Heart left ventricle (tissue), 16 donors: ENCODE measurements at places on chromosomes 6 and 20. TPM values are rescaled to one million over a fixed set of nuclear protein-coding genes. Genes with fewer than 3 reads are reported as not detected.

GRCh38 chr20:24584538-24585356 is 115.3 kb downstream of the SYNDIG1 start:
- DNase-seq = no peak

GRCh38 chr6:105936972-105937371 is 149.2 kb upstream of the PRDM1 start:
- no peak for DNase-seq

DNA sequence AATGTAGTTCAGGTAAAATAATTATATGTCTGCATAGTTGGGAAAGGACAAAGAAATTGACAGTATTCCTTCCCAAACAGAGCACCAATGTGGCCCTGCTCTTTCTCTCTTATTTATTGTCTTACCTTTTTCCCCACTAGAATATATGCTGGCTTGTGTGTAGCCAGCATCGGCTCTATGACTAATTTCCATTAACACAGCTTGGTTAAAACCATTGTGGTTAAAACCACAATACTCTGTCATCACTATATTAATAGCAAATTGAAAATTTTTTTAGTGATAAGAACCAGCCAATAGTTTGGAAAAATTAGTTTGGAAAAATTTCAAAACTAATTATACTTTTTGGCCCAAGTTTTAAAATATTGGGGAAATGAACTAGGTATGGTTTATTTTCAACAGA is 535.1 kb downstream of the UTRN start:
- no peak for DNase-seq

DNA sequence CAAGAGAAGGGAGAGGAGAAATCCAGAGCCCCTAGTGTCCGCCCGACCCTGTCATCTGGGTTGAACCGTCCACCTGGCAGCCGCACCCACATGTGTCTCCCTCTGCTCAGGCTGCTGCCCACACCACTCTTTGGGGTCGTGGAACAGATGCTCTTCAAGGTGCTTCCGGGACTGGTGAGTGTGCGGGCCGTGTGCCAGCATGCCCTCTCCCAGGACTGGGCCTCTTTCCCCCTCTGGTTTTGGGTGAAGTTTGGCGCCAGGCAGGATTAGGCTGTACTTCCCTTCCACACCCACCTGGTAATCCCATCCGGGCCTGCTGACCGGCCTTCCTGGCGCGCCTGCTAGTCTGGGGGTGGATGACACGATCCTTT is 7.9 kb downstream of the BPIFB3 start:
- no peak for DNase-seq

DNA sequence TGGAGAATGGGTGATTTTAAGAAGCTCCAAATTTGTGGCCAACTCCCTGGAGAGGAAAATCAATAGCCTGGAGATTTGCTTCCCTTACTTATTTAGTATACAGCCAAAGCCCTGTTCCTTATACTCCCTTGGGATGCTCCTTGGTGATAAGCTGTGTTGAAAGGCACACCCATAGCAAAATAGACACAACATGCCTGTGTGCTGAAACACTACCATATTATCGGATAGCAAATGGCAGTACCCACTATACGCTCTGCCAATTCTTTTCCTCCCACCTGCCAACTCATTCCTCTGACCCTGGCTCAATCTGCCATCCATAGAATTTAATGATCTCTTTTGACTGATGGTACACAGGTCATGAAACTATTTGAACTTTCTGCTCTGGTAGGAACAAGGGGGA is 98.2 kb downstream of the CLIC5 start:
- DNase-seq = no peak

- no peak for DNase-seq
Observed at GRCh38 chr6:124742971-124743370, 219.3 kb upstream of the RNF217 start.

GRCh38 chr6:98514073-98514720 is 320.2 kb upstream of the POU3F2 start:
- no peak for DNase-seq

- DNase-seq = no peak
Observed at GRCh38 chr6:33189625-33190448, 2.4 kb downstream of the COL11A2 start.

- DNase-seq = no peak
Observed at GRCh38 chr6:106501960-106502371, 127.3 kb downstream of the RTN4IP1 start.

- peak; percentile 18 for DNase-seq
Observed at GRCh38 chr20:57412347-57413029, 21.3 kb downstream of the RBM38 start.

- no peak for DNase-seq
Observed at GRCh38 chr6:133360194-133360593, 119.0 kb downstream of the EYA4 start.

- DNase-seq = no peak
Observed at GRCh38 chr6:252775-253535, 39.3 kb upstream of the DUSP22 start.

DNA sequence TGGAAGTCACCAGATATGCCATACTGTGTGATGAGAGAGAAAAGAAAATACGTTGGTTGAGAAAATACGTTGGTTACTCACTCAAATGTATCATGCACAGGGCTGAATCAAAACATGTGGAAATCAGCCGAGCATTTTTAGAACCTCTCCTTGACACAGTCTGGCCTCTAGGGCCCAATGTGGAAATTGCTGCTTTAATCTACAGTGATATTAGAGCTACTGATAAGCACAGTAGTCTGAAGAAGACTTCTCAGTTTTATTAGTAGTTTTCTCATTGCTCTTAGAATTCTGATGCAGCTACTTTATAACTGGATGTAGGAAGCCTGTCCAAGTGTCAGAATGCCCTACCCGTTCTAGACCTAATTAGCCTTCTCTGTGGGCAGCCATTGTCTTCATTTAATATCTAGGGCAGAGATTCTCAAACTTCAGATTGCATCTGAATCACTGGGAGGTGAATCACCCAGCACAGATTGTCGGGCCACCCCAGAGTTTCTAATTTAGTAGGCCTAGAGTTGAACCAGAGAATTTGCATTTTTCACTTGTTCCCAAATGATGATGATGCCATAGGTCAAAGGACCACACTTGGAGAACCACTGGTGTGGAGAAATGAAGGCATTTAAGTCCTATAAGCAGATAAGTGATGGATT is 229.1 kb downstream of the PLCB1 start:
- DNase-seq = no peak

- no peak for DNase-seq
Observed at GRCh38 chr6:22141241-22141745, 155.5 kb downstream of the PRL start.

DNA sequence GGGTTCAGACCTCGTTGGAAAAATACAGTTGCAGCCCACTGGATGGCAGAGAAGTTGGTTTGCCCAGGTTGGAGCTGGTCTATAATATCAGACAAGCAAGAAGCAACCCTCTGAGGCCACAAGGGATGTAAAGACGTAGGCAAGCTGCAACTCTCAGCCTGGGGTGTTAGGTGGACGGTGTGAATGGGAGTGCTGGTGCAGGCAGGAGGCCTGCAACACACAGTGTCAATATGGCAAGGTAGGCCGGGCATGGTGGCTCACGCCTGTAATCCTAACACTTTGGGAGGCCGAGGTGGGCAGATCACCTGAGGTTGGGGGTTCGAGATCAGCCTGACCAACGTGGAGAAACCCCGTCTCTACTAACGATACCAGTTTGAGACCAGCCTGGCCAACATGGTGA is 10.5 kb downstream of the VPS16 start:
- no peak for DNase-seq

DNA sequence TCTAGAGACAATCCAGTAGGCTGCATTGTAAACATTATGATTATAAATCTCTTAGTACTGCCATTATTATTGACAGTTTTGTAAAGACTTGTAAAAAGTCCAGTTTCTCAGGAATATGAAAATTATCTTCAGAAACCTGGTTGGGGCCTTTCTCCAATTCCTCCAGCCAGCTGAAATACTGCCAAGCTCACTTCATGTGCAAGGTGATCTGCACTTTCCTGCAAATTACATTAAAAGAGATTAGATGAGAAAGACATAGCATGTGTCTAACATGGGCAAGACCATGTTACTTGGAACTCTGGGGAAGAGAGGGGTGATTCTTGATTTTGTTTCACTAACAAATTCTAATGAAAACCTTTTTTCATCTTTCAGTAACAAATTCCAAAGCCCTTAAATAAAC is 24.0 kb downstream of the PGM3 start:
- no peak for DNase-seq

DNA sequence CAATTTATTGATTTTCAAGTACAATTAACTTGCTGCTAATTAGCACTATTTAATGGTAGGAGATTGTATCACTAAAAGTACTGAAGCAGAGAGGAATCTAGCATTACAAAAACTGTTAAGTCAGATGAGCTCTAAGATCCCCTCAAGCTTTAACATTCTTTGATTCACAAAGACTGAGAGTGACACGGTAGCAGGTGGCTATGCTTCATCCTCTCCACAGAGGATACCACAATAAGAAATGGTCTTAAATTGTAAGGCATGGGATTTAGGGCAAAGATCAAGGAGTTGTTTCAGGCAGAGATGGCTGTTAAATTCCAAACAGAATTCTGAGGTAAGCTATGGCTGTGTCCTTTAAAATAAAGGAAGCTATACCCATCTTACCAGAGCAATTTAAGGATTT is 67.8 kb upstream of the BEND6 start:
- DNase-seq = no peak

DNA sequence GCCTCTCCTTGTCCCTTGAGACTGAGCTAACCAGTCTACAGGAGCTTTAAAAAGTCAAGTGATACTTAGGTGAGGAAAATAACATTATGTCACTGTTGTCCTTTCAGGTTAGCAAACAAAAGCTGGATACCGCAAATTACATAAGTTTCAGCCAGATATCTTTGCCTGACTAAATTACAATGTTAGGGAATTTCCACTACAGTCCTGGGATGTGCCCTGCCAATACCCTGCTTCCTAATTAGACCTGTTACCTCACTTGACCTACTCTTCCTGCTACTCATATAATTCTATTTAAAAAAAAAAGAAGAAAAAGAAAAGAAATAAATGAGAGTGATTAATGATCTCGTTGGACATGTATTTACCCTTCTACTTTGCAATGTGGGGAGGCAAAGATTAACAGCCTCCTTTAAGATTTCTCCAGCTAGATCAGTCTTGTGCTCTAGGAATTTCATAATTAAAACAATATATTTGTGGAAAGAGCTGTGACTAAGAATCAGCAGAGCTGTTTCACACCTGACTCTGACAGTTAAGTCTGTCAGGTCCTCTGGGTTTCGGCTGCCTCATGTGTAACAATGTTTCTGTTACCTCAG is 318.9 kb downstream of the HDGFL1 start:
- DNase-seq = no peak

The ARMH2 gene
- not detected for polyA plus RNA-seq

The XKR7 gene
- polyA plus RNA-seq = not detected

The KIZ gene
- 8.8 TPM for polyA plus RNA-seq

The OTOR gene
- polyA plus RNA-seq = not detected

The FAM229B gene
- 28.6 TPM for polyA plus RNA-seq

The RAET1G gene
- not detected for polyA plus RNA-seq

The BCAS1 gene
- not detected for polyA plus RNA-seq

The GID8 gene
- 15.8 TPM for polyA plus RNA-seq

The ADAM33 gene
- 3.2 TPM for polyA plus RNA-seq

The BTN1A1 gene
- polyA plus RNA-seq = not detected

The PTK6 gene
- polyA plus RNA-seq = 0.04 TPM

The HLA-DPB1 gene
- polyA plus RNA-seq = 25.0 TPM

The C6orf47 gene
- polyA plus RNA-seq = 30.9 TPM

The RING1 gene
- polyA plus RNA-seq = 26.2 TPM

The BIRC7 gene
- polyA plus RNA-seq = not detected

The SPTLC3 gene
- 1.6 TPM for polyA plus RNA-seq

The GATA5 gene
- 0.98 TPM for polyA plus RNA-seq

The DEFB124 gene
- polyA plus RNA-seq = 0.76 TPM
